Tracheal epithelial cell (primary cell): ENCODE measurements at places on chromosomes 6 and 20. TPM values are rescaled to one million over a fixed set of nuclear protein-coding genes. Genes with fewer than 3 reads are reported as not detected.

The NKAIN2 gene
- total RNA-seq = not detected in 2 replicates

The BPIFB1 gene
- total RNA-seq = not detected in 2 replicates

The CHD6 gene
- total RNA-seq = 12.1 and 17.6 TPM in 2 replicates

The BPHL gene
- total RNA-seq = 15.3 and 27.7 TPM in 2 replicates

The RNF146 gene
- total RNA-seq = 21.2 and 30.7 TPM in 2 replicates

The ERVFRD-1 gene
- not detected in 2 replicates for total RNA-seq

The PLCB1 gene
- total RNA-seq = 0.24 and 2.8 TPM in 2 replicates

The CEBPB gene
- 155 and 193 TPM in 2 replicates for total RNA-seq

The KCNS1 gene
- total RNA-seq = 1.1 and 3.9 TPM in 2 replicates

The BFSP1 gene
- total RNA-seq = 3.1 and 6.0 TPM in 2 replicates

The ENPP1 gene
- under 0.01 and 0.72 TPM in 2 replicates for total RNA-seq

The BAG2 gene
- total RNA-seq = 2.1 and 2.7 TPM in 2 replicates

The CCDC170 gene
- under 0.01 and 0.24 TPM in 2 replicates for total RNA-seq

The GCM1 gene
- not detected in 2 replicates for total RNA-seq

The R3HDML gene
- total RNA-seq = not detected in 2 replicates

The DAAM2 gene
- 0.24 TPM in 1 of 2 replicates, not detected in the other for total RNA-seq

The OXT gene
- not detected in 2 replicates for total RNA-seq

The GGTLC1 gene
- not detected in 2 replicates for total RNA-seq

The LAMA4 gene
- total RNA-seq = 0.64 and 1.4 TPM in 2 replicates

The MCUR1 gene
- 14.7 and 20.0 TPM in 2 replicates for total RNA-seq

The EDN3 gene
- total RNA-seq = not detected in 2 replicates

The BACH2 gene
- total RNA-seq = 1.1 and 1.9 TPM in 2 replicates

The C20orf202 gene
- total RNA-seq = not detected in 2 replicates

The RSPO3 gene
- not detected in 2 replicates for total RNA-seq

The PKHD1 gene
- total RNA-seq = under 0.01 and 2.4 TPM in 2 replicates

The EYA4 gene
- 2.9 and 10.9 TPM in 2 replicates for total RNA-seq

The REPS1 gene
- 26.5 and 43.1 TPM in 2 replicates for total RNA-seq

The VNN1 gene
- total RNA-seq = 1.2 TPM in 1 of 2 replicates, not detected in the other

The MAPK14 gene
- 42.2 and 54.6 TPM in 2 replicates for total RNA-seq

The CASS4 gene
- total RNA-seq = 0.21 and 0.24 TPM in 2 replicates

The POM121L2 gene
- total RNA-seq = not detected in 2 replicates

The SIRPG gene
- not detected in 2 replicates for total RNA-seq

The C6orf52 gene
- 0.96 and 1.3 TPM in 2 replicates for total RNA-seq

The DLK2 gene
- 3.1 and 5.3 TPM in 2 replicates for total RNA-seq

The TMC2 gene
- not detected in 2 replicates for total RNA-seq

The RBM24 gene
- total RNA-seq = under 0.01 and 0.96 TPM in 2 replicates

The SLC22A3 gene
- 8.0 and 9.2 TPM in 2 replicates for total RNA-seq

The TTLL9 gene
- not detected in 2 replicates for total RNA-seq

The FAM217B gene
- total RNA-seq = 5.5 and 11.5 TPM in 2 replicates

The VGLL2 gene
- total RNA-seq = not detected in 2 replicates

The ADGRF1 gene
- 6.7 and 16.8 TPM in 2 replicates for total RNA-seq

The RALY gene
- 58.0 and 73.5 TPM in 2 replicates for total RNA-seq

The LIME1 gene
- total RNA-seq = 1.7 and 2.7 TPM in 2 replicates

The OR12D3 gene
- not detected in 2 replicates for total RNA-seq

The CD109 gene
- total RNA-seq = 48.9 and 95.9 TPM in 2 replicates
